Stimulated activated CD4-positive, alpha-beta T cell treated with anti-CD3 and anti-CD28 coated beads, Interleukin-1b, Interleukin-23, amount 100 ng/mL, for 48 hours (primary cell): ENCODE measurements at places on chromosomes 1 and 21.

- DNase-seq: peak; percentile 31
These were observed 7.8 kb downstream of the NUAK2 start for GRCh38 chr1:205313563-205314308.

DNA sequence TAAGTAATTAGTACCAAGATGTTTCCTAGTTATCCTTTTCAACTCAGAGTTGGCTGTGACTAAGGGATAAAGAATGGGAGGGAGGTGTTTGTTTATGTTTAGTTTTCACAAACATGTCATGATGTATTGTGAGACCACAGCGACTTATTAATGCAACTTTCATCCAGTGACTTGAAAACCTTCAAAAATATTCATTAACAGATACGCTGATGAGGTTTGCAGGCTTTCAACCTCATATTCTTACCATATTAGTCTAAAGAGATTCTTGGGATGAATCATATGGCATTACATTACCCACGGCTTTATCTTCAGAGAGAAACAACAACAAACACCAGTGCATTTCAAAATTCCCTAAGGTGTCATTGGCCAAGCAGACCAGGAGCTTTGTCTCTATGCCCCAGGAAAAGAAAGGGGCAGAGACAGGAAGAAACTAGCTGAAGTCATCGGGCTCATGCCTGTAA is 36.4 kb downstream of the PALMD start:
- no peak for DNase-seq

GRCh38 chr1:3695326-3696217 is 43.3 kb downstream of the TP73 start:
- DNase-seq: peak; percentile 30

GRCh38 chr1:64493831-64494230 is 23.9 kb downstream of the CACHD1 start:
- no peak for DNase-seq

GRCh38 chr1:165355139-165355976 is 1.2 kb downstream of the LMX1A start:
- no peak for DNase-seq

- no peak for DNase-seq
These were observed 79.0 kb upstream of the HMGB4 start for GRCh38 chr1:33784876-33785275.

DNA sequence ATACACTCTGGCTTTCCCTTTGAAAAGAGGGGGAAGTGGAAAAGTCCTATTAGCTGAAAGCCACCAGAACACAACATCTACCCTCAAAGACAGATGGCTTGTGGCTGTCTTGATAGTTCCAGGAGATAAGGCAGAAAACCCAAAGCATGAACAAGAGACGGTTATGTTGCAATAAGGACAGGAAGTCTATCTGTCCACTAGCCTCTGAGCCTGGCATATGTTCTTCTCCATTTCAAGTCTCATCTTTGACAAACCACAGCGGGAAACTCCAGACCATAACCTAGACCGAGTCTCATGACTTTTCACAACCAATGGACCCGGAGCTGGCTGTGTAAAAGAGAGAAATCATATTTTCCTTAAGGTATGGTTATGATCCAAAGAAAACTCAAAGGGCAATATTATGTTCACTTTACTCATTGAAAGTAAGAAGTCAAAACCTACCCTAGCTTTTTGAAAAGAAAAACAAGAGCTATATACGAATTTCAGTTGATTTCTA is 33.8 kb downstream of the DUSP10 start:
- peak; percentile 62 for DNase-seq
